ENCODE measurements at places on chromosomes 7 and 10.

DNA sequence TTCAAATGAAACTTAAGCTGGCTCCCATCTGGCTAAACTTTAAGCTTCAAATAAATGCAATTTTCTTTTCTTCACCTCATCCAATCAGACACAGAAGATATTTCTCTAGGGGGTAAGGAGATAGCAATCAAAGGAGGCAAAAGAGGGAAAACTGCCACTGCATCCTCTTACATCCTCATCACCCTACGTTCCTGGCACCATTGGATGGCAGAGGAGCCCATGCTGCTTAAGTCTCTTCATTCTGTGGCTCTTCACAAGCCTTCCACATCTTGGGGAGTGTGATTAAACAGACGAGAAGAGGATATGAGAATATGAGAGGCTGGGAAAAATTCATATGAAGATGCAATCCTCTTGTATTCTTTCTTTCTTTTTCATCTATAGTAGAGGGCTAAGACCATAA, 345.7 kb upstream of the AOAH start:
- DNase-seq: no peak

GRCh38 chr10:60138026-60138425, 231.7 kb upstream of the CCDC6 start:
- no peak for DNase-seq

- peak; percentile 92 for DNase-seq
These were observed 115.2 kb upstream of the MDFIC start for GRCh38 chr7:114806590-114807162.

- no peak for DNase-seq
These were observed 229.7 kb downstream of the EXOC4 start for GRCh38 chr7:133482599-133482998.

DNA sequence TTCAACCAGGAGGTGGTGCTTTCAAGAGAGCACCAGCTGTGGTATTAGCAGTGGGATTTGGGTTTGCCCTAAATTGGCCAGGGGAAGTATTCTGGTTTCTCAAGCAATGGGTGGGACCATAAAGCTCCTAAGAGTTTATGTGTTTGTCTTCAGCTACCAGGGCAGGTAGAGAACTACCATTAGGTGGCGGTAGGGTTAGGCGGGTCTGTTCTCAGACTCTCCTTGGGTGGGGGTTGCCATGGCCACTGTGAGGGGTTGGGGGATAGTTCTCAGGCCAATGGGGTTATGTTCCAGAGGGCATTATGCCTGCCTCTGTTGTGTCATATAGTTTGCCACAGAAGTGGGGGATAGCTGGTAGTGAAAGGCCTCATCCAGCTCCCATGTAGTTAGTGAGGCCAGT, 47.7 kb upstream of the BICC1 start:
- DNase-seq: no peak

- no peak for DNase-seq
These were observed 1.4 kb downstream of the HOXA5 start for GRCh38 chr7:27141923-27142579.

GRCh38 chr10:16192337-16192736, 244.5 kb upstream of the PTER start:
- no peak for DNase-seq

DNA sequence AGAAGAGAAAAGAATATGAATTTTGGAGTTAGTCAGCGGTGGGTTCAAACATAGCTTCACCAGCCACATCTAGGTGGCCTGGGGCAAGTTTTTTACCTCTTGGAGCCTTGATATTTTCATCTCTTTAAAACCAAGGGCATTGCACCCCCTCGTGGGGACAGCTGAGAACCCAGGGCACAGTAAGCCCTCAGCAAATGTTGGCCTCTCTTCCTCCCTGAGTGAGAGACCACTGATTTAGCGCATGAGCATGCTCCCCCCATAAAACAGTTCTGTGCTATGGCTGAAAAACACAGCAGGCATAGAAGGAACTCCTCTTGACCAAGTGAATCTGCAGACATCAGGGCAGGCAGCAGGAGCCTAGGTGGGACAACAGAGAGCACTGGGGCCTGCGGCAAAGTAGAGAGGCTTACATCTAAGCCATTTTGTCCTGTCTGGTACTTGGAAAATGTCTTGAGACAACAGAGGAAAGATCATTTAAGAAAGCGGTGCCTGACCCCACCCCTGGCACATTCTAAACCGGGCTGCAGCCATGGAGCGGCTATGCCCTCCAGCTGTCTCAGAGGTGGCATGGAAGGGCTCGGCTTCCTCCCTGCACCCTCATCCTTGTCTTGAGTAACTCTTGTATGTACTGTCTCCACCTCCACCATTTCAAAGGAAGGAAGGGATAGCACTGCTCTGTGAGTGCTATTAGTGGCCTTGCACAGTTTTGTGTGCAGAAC, 94.7 kb downstream of the ARHGAP22 start:
- no peak for DNase-seq

DNA sequence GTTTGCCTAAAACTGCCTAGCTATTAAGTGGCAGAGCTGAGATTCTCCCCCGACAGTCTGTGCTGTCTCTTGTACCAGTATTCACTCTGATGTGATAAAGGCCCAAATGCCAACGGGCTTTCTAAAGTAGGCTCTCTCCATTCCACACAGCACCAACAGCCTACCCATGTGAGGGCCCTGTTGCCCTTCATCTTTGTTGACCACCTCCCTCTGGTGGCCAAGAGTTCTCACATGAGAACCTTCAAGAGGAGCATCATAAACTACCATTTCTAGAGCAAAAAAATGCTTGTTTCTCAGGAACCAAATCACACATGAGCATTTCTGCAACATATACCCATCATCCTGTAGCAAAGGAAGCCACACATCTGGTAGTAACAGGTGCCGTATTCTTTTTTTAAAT, 185.8 kb downstream of the GRM8 start:
- DNase-seq: no peak

DNA sequence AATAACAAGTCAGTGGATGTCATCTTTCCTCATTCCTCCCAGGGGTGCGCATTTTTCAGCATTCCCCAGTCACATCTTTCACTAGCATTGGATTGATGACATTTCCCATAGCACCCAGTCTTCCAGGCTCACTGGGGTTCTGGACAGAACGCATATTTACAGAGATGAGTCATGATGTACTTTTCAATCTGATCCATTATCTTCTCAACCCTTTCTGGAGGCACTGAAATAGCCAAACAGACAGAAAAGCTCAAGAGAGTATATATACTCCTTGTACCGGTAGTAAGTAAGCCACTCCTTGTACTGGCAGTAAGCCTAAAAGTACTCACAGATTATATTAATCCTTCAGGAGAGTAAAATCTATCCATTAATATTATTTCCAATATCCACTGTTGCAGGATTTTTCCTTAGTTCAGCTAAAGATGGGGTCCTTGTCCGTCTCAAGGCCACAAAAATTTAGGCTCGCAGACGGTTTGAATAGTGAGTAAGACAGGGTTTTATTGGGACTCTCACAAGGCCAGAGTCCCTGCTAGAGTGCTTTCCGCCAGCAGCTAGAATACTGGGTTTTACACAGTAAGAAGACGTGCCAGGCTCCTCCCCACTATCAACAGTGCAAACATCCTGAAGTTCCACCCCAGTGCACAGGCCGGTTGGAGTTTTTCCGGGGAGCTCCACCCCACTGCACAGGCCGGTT, 60.8 kb downstream of the MDH2 start:
- DNase-seq: peak; percentile 45

- DNase-seq: no peak
These were observed 6.8 kb downstream of the IL6 start for GRCh38 chr7:22733761-22734160.

DNA sequence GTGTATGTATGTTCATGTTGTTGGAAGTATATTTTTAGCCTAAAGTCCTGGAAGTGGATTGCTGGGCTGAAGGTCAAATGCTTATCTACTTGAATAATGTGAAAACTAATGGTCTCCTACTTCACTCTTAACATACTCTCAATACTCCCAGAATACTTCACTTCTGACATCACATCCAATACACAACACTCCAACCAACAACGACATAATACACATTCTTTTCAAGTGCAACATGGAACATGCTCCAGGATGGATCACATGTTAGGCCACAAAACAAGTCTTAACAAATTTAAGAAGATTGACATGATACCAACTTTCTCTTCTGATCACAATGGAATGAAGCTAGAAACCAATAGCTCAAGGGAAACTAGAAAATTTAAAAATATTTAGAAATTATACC, 126.9 kb upstream of the ADCY1 start:
- no peak for DNase-seq

GRCh38 chr7:55731931-55732330, 130.6 kb downstream of the SEPTIN14 start:
- no peak for DNase-seq

- DNase-seq: no peak
These were observed 316.1 kb upstream of the FZD1 start for GRCh38 chr7:90948085-90948484.

- DNase-seq: no peak
These were observed 121.0 kb downstream of the HIP1 start for GRCh38 chr7:75617634-75618234.

DNA sequence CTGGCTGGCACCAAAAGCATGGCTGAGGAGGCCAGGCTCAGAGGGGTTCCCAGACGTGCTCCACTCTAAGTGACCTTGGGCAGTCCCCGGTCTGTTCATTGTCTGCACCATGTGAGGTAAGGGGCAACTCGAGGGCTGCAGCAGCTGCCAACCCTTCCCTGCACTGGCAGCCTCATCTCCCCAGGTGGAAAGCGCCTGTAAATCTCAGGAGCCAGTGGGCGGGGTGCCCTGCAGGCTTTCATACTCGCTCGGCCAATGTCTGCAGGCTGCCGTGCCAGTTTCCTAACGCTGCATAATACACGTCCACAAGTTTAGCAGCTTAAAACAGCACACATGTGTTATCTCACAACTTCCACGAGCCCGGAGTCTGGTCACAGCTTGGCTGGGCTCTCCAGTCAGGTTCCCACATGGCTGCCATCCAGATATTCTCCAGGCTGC, 12.6 kb upstream of the GDF10 start:
- DNase-seq: peak; percentile 22

- peak; percentile 68 for DNase-seq
These were observed 283.5 kb downstream of the ARHGAP12 start for GRCh38 chr10:31644931-31645633.

- no peak for DNase-seq
These were observed 393.3 kb downstream of the KCNMA1 start for GRCh38 chr10:77244286-77244685.

DNA sequence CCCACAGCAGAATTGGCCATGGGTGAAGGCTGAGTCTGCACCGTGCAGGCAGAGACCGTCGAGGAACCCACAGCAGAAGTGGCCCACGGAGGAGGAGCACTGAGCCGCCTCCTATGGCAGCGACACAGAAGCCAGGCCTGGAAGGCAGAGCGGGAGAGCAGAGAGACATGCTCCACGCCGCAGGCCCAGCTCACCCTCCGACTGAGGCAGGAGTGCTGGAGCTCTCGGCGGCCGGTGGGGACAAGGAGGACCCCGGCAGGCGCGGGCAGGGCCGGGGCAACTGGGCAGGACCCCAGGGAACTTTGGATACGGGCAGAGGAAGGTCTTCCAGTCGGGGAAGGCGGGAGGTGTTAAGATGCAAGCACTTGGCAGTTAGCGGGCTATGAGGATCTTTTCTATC, 420.4 kb downstream of the DNAJB6 start:
- no peak for DNase-seq

DNA sequence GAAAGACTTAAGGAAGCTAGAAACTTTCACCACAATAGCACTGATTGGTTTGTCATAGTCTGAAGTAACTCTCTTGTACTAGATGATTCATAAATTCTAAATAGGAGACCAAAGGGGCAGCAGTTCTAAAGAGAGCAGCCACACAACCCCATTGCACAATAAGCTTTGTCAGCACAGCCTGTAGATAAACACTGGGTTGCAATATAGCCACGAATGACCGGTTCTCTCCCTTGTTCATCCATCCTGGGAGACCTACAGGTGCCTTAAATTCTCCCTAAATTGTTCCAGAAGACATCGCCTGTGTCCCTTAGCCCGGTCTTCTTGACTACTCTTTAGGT, 167.0 kb downstream of the SNX13 start:
- DNase-seq: peak; percentile 89

All from fibroblast of the aortic adventitia (primary cell).